ENCODE measurements at places on chromosomes 6 and 20. TPM values are rescaled to one million over a fixed set of nuclear protein-coding genes. Genes with fewer than 3 reads are reported as not detected.

DNA sequence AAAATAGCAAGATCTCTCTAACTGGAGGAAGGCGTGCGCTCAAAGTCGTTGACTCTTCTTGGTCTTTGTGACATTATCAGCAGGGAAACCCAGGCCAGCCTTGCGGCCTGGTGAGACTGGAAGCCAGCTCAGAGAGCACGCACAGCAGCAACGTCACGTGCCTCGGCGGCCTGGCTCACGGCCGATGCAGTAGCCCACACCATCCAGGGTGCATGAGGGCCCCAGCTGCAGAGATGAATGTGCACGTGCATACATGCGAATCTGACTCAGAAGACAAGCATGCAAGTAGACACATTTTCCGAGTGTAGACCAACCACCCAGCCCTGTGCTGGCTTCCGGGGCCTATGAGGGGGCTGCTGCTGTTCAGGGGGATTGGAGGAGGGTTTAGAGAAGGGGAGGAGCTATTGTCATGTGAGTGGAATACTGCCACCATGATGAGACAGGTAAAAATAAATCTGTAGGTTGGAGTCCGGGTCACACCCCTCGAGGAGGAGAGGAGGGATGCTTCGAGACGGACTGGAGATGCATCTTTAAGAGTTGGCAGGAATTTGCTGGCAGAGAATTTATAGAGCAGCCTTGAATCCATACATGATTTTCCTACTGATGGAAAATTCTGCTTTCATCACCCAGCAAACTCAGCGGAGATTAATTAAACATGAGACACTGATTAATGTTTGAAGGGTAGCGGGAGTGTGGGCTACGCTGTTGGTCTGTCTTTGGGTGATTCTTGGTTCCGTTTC is 388.2 kb downstream of the CDH4 start:
- DNase-seq = no peak

GRCh38 chr6:52136934-52137467 is 49.2 kb upstream of the IL17A start:
- no peak for DNase-seq

GRCh38 chr20:38114353-38114791 is 50.7 kb downstream of the TGM2 start:
- no peak for DNase-seq

- no peak for DNase-seq
Observed at GRCh38 chr20:63850689-63851547, 10.4 kb upstream of the ABHD16B start.

The MLN gene
- not detected for total RNA-seq

All from omental fat pad (tissue), 4 donors.